CD4-positive, alpha-beta memory T cell (primary cell): ENCODE measurements at places on chromosomes 1 and 21.

DNA sequence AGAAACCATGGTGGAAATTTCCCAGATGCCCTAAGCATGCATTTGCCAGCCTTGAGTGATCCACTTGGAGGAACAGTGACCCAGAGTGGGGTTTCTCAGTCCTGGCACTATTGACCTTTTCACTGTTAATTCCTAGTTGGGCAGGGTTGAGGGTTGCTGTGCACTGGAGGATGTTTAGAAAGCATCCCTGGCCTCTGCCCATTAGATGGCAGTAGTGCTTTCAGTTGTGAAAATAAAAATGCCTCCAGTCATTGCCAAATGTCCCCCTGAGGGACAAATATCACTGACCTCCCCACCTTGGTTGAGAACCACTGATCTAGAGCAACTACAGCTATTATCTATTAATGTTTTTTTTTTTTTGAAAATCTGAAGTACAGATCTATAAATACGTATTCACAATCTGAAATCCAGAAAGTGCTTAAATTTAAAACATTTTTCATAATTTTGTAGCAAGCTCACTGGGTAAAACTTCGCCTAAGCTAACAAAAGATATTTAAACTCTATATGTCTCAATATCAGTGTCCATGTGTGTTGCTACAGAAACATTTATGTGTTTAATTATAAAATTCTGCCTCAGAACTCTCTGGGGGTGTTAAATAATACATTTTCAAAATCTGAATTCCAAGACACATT lies 27.3 kb downstream of the F3 start:
- no peak for DNase-seq

DNA sequence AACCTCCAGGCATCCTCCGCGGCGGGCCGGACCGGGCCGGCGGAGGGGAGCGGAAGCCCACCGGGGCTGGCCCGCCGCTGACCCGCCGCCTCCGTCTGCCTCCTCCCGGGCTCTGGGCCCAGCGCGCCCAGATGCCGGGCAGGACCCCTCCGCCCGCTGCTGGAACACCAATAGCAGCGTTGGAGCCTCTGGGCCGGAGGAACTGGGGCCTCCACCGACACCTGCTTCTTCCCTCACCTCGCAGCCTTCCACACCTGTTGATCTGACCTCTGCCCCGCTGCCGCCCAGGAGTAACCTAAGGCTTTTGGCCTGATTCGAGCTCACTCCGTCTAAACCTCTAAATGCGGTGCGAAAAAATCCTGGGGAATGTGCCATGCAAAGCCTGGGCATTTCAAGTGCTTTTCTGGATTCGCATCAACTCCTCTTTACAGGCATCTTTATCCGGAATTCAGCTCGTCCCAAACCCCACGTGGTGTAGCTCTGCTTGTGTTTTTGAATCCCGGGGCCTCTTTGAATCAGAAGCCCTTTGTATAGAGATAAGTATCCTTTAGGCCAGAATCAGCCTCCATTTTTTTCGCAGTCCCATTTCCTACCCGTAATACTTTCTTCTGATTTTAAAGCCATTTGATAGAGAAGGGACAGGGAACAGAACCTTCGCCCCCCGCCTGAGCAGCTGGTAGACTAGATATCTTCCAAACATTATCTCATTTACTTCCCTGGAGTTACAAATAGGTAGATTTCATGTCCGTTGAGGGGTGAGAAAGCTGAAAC lies 680 bp upstream of the CNN3 start:
- no peak for DNase-seq

DNA sequence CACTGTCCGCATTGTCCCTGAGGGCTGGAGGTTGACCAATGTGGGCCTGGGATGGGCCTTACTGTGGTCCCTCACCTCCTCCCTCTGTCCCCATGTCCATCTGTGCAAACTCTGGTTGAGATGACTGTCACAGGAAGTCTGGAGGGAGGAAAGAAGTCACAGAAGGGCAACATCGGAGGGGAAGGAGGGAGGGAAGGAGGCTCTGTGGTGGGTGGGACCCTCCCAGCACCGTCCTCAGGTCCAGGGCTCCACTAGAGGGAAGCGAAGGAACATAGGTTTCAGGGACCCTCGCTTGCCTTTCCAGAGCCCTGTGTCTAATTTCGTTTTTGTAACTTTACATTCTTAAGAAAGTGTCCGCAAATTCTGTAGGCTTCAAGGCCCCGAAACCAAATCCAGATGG lies 111.3 kb upstream of the SLC44A3 start:
- no peak for DNase-seq

- no peak for DNase-seq
Measured at GRCh38 chr1:119532324-119532910, 25.4 kb downstream of the HSD3B1 start.

DNA sequence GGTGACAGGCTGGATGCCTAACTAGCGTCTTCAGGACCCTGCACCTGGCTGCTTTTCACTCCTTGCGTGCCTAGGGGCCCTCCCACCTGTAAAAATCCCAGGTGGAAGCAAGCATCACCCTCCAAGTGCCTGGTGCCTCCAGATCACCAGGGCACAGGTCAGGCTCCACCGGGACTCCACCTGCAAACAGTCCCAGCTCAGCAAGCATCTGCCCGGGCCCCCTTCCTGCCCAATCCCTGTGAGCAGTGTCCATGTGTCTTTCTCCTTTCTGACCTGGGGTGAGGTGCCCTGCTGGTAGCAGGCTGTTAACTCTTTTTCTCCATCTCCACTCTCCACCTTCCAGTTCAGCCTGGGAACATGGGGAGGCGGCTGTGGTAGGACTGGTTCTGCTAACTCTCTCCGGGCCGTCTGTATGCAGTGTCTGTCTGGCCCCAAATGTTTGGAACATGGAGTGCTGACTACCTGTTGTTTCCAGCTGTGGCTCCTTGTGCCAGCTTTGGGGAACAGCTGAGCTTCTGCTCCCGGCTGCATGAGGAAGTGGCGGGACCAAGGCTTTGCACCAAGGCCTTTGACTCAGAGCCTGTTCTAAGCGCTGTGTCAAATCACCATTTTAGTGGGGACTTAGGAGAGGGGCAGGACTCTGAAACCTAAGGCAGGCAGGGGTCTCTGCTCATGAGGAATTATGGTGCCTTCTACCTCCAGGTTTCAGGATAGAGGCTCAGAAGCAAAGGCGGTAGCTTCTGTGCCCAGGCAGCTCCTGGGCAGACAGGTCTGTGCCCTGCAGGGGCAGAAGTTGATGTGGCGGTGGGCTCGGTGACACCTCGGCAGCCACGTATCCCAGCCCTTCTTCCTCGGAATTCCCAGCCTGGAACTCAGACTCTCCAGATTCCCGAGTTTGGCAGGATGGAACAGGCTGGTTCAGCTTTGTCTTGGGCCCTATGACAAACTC lies 5.5 kb downstream of the GPR137B start:
- DNase-seq, result no peak

DNA sequence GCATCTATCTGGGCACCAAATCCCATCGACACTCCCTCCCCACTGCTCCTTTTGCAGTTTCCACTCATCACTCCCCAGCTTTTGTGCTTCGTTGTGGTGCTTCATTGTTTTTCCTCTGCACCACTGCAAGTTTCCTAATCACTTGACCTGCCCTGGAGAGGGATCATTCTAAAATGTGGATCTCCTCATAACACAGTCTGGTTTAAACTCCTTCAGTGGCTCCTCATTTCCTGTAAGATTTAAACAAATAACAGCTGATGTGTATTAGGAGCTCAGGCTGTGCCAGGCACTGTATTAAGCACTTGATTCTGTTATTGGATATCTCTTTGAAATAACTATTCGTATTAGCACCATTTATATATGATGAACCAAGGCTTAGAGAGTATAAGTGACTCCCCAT lies 51.3 kb downstream of the MAP10 start:
- DNase-seq, result no peak

DNA sequence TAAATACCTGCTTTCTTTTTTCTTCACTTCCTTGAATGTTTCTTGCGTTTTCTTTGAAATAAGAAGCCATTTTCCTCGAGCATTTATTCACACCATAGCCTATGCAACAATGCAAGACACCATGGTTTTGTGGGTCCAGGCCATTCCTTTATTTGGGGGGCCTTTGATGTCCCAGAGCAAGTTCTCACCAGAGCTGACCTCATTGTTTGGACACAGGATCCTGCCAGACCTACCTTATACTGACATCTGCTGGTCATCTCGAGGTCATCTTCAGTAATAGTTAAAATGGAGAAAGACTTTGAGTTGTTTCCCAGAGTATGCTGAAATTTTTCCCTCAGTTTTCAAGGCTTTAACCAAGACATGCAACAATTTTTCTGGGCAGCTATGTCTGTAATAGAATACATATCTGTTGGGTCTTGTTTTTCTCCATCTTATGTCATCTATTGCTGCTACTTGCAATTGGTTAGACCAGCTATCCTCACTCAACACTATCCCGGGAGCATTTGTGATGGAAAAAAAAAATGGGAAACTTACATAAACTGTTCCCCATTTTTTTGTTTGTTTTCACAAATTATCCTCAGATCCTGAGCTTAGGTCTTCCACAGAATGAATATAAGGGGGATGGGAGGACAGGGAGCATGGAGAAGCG lies 34.0 kb upstream of the BACE2 start:
- no peak for DNase-seq

DNA sequence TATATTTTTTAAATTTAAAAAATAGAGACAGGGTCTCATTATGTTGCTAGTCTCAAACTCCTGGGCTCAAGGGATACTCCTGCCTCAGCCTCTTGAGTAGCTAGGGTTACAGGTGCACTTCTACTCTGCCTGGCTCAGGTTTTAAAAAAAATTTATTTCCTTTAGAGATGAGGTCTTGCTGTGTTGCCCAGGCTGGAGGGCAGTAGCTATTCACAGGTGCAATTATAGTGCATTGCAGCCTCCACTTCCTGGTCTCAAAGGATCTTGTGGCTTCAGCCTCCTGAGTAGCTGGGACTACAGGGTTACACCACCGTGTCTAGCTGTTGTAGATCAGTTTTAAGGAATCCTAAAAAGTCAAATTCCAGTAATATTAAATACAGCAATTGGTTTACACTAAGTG lies 5.0 kb downstream of the RNF11 start:
- DNase-seq, result no peak

- no peak for DNase-seq
Measured at GRCh38 chr1:1005774-1006304, 5.9 kb upstream of the HES4 start.

DNA sequence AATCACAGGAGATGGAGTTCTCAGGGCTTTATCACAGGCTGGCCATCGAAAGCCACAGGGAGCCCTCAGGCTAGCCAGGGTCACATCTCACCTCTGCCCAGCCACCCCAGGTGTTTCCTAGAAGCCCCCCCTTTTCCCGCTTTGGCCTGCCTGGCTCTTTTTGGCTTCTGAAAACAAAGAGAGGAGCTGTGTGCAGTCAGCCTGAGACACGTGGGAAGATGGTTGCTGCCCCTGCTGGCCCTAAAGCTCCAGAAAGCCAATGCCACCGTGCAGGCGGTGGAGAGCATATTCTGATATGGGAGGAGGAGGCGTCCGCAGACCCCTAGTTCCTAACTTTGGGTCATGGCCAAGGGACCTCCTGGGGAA lies 18.7 kb upstream of the LBR start:
- no peak for DNase-seq

DNA sequence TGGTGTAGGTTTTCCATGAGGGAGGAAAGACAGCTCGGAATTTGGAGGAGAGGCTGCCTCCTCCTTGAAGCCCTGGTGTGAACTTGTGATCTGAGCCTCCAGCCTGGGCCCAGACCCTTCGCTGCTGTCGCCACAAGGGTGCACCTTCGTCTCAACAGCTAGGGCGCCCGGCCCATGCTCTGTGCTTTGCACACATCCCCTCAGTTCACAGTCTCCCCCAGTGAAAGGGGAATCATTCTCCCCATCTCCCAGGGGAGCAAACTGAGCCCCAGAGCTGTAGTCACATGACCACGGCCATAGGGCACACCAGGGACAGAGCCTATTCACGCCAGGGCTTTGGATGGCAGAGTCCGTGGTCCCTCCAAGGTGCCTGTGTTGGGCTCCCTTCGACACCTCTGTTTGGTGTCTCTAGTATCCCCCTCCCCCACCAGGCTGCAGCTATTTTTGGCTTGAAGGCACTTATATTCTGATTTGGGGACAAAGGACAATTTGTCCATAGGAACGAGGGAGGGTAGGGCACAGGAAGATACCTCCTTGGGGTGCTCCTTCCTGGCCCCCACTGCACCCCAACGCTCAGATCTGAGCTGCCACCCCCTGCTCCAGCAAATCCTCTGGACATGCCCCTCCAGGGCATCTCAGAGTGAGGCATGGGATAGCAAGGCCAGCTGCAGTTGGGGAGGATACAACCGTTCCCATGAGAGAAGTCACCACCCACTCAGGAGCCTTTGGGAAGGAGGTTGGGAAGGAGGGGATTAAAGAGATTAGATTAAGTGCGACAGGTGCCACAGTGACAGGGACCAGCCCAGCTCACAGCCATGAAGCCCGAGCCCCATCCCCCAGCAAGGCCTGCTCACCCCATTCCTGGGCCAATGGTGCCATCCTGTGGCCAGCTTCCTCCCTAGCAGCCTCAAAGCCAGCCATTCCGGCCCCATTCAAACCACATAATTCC lies 15.7 kb downstream of the MATN1 start:
- DNase-seq, result peak; percentile 33

DNA sequence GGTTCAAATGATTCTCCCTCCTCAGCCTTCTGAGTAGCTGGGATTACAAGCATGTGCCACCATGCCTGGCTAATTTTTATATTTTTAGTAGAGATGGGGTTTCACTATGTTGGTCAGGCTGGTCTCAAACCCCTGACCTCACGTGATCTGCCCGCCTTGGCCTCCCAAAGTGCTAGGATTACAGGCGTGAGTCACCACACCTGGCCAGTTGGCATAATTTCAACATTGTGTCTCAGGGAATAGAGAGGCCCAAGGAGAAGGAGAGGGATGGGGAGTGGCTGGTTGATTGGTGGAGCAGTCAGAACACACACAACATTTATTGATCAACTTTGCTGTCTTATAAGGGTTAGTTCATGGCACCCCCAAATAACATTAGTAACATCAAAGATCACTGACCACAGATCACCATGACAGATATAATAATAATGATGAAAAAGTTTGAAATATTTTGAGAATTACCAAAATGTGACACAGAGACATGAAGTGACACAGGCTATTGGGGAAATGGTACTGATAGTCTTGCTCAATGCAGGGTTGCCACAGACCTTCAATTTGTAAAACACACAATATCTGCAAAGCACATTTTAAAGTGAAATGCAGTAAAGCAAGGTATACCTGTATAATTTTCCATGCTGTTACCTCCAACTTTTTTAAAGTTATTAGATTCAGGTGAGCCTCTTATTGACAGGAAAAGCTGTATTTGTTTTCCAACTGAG lies 15.8 kb upstream of the CYB5R1 start:
- DNase-seq, result no peak

GRCh38 chr1:25206201-25206600 lies 26.1 kb downstream of the SYF2 start:
- DNase-seq, result no peak

- no peak for DNase-seq
Measured at GRCh38 chr1:206800891-206801290, 28.6 kb upstream of the IL10 start.

- DNase-seq, result no peak
Measured at GRCh38 chr1:7899741-7900140, 40.9 kb downstream of the TNFRSF9 start.

DNA sequence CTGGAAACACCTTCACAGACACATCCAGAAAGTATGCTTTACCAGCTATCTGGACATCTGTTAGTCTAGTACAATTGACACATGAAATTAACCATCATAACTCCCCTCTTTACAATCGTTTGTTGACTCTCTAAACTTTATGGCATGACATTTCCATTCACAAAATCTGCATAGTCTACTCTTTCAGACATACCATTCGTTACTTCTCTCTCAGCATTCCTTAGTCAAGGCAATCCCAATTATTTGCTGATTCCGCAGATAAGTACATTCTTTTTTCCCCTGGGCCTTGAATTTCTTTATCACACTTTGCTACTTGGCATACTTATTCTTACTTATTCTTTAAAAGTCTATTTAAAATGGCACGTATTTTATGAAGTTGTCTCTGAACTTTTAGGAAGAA lies 15.1 kb upstream of the CRB1 start:
- DNase-seq, result no peak
